ENCODE measurements at places on chromosomes 13 and 19.

DNA sequence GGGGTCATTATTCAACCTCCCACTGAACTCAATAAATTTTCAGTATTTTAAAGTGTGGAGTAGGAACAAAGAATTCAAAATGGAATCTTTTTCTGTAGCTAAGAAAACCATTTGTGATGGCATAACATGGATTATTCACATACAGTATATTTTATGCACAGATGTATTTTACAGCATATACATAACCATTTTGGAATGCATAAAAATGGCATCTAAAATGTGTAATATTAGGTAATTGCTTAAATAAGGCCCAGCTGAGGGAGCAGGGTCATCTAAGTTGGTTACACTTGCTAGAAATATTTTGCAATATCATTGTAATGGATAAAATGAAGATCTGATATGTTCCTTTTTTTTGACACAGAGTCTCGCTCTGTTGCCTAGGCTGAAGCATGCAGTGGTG is 146.9 kb downstream of the LMO7 start:
- DNase-seq = no peak

DNA sequence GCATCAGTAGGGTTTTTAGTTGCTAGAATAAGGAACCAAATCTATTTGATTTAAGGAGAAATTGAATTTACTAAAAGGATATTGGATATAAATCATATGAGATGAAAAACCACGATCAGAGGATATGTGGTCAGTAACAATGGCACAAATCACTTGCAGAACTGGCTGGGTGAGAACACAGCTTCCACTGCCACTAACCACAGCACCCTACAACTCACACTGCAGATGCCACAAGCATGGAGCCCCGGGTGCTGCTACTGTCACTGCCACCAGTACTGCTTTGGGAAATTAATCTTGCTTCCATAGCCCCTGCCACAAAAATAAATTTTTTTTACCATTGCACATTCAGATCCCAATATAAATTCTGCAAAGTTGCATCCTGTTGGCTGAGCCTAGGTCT is 40.6 kb upstream of the KLF12 start:
- DNase-seq = no peak

- no peak for DNase-seq
Measured at GRCh38 chr19:3692141-3693024, 7.9 kb downstream of the PIP5K1C start.

DNA sequence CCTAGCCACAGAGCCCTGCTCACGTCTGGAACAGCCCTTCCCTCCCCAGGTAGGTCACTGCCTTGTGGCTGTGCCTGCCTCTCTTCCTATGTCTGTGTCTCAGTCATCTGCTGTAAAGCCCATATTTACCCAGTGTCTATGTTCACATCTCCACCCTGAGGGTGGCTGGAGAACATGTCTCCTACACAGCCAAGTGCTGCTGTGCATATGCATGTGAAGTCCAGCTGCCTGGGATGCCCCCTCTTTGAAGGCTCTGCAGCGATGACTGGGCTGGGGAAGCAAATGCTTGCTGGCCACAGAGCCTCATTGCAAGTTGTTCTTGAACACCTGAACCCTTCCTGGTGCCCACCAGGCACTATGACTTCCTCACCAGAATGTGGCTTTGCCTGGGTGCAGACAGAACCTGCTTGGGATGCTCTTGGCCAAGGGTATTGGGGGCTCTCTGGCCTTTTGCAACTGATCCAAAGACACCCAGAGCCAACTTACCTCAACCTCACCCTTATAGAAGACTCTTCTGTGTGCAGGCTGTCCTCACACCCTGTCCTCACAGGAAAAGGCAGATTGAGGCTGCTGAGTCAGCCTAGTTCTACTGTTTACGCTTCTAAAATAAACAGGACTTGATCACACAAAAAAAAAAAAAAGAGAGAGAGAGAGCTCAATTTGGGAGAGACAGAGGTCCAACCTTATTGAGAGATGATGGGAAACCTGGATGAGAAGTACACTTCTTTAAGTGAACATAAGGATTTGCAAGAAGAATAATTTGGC is 26.5 kb downstream of the MRPL57 start:
- DNase-seq = peak; percentile 16

- no peak for DNase-seq
Measured at GRCh38 chr13:23671897-23672296, 101.7 kb downstream of the TNFRSF19 start.

DNA sequence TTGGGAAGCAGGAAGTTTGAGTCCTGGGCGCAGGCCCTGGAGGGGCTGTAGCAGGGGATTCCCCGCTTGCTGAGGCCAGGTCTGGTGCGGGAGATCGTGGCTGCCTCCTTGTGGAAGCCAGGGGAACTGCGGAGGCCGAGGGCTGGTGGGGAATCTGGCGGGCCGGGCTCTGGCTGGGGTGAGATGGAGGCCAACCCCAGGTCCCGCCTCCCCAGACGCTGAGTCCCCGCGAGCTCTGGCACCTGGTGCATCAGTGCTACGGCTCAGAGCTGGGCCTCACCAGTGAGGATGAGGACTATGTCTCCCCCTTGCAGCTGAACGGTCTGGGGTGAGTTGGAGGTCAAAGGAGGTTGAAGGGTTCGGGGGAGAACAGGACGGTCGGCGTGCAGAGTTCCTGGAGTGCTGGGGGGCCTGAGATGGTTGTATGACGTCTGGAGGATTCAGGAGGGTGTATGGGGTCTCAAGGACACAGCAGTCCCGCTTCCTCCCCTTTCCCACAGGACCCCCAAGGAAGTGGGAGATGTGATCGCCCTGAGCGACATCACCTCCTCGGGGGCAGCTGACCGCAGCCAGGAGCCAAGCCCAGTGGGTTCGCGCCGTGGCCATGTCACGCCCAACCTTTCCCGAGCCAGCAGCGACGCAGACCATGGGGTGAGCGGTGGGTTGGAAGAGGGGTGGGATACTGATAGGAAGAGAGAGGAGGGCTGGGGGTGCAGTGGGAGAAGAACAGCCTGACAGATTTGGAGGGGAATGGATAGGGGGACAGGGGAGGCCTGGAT is 13.1 kb downstream of the GRAMD1A start:
- no peak for DNase-seq

DNA sequence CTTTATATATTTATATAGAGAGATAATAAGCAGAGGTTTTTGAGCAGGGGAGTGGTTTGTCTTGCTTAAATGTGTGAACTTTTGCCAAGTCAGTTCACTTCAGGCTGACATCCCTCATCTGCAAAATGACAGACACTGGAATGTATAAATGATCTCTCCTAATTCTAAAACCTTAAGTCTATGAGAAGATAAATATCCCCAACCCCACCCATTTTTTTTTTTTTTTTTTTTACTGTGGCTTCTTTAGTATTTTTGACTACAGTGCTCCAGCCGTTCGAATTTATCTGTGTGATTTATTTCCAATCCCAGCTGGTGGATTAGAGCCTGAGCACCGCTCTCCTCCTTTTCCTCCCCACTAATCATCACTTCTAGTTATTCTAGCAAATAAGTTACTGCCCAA is 234.8 kb downstream of the DACH1 start:
- no peak for DNase-seq

- DNase-seq = no peak
Measured at GRCh38 chr19:10812902-10813404, 23.1 kb downstream of the TMED1 start.
